Activated T-cell treated with anti-CD3 and anti-CD28 coated beads, Interleukin-2, amount 50 U/mL, for 24 hours (primary cell): ENCODE measurements at places on chromosomes 2 and 18.

- DNase-seq, result no peak
Observed at GRCh38 chr2:63788071-63788470, 53.6 kb upstream of the UGP2 start.

- DNase-seq, result no peak
Observed at GRCh38 chr2:67877301-67877700, 185.5 kb downstream of the C1D start.

DNA sequence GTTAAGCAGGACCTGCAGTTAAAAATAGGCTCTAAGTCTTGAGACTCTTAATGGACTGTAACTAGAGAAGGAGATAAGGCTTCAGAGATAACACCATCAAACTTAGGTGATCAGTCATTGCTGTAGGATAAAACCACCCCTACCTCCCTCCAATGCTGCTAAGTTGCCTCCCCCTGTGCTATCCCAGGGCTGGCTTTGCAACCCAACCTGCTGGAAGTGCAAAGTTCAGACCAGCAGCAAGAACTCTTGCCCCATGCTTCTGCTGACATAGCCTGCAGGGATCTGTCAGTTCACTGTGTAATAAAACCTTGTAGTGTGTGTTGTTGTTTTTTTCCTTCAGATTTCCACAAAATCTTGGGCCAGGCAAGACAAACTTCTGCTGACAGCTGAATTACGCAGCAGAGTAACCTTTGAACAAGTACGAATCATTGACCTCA lies 57.4 kb upstream of the EPB41L3 start:
- DNase-seq, result no peak

DNA sequence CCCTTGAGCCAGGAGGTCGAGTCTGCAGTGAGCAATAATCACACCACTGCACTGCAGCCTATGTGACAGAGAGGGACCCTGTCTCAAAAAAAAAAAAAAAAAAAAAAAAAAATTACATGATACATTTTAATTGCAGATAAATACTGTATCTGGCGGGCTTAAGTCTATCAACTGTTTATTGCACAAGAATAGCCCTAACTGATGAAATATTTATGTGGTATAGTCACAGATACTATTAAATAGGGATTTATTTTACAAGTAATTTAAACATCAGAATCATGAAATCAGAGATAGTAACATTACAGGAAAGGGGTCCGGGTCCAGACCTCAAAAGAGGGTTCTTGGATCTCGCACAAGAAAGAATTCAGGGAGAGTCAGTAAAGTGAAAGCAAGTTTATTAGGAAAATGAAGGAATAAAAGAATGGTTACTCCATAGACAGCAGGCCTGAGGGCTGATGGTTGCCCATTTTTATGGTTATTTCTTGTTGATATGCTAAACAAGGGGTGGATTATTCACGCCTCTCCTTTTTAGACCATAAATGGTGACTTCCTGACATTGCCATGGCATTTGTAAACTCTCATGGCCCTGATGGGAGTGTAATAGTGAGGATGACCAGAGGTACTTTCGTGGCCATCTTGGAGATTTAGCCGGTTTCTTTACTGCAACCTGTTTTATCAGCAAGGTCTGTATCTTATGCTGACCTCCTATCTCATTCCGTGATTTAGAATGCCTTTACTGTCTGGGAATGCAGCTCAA lies 166.6 kb downstream of the PMAIP1 start:
- DNase-seq, result no peak

DNA sequence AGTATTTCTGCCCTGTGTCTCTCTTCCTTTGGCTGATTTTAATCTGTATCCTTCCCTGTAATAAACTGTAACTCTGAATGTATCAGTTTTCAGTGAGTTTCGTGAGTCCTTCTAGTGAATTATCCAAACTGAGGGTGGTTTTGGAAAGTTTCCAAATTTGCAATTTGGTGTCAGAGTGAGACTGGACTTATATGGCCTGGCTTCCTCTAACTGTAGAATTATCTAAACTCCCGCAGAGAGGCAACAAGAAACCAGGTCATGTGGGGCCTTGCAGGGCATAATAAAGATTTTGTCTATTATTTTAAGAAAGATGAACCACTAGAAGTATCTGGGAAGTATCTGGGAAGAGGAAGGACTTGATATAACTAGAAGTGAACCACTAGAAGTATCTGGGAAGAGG lies 95.3 kb upstream of the RNF152 start:
- no peak for DNase-seq

DNA sequence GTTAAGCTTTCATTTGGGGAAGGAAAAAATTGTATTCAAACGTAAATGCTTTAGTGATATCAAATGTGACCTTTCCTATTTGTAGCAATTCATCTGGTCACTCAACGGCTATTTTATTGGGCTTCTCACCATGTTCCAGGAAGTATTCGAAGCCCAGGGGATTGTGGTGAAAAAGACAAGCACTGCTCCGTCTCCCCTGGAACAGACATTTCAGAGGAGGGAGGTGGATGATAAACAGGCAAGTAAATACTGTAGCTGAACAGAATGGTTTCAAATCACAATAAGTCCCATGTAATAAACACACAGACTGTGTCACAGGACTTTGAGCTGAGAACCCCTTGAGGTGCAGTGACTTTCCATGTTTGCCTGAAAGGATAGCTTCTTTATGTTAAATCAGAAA lies 464.7 kb upstream of the HNRNPA3 start:
- DNase-seq, result no peak

DNA sequence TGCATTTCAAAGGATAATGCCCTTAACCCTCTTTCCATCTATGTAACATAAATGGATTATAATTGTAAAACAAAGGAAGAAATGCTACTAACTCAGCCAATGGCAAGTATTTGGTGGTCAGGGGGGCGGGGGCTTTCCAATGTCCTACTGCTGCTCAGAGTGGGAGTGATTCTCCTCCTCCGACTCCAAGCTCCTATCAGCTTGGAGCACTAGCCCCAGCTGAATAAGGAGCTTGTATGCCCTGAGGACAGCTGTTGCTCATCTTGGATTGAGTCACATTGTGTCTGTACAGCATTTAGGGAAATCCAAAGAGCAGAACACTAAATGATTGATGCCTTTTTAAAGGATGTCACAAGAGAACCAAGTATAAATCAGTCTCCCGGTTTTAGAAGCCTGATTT lies 105.6 kb upstream of the ZNF521 start:
- no peak for DNase-seq

GRCh38 chr2:99431587-99432275 lies 58.1 kb downstream of the REV1 start:
- DNase-seq, result no peak

DNA sequence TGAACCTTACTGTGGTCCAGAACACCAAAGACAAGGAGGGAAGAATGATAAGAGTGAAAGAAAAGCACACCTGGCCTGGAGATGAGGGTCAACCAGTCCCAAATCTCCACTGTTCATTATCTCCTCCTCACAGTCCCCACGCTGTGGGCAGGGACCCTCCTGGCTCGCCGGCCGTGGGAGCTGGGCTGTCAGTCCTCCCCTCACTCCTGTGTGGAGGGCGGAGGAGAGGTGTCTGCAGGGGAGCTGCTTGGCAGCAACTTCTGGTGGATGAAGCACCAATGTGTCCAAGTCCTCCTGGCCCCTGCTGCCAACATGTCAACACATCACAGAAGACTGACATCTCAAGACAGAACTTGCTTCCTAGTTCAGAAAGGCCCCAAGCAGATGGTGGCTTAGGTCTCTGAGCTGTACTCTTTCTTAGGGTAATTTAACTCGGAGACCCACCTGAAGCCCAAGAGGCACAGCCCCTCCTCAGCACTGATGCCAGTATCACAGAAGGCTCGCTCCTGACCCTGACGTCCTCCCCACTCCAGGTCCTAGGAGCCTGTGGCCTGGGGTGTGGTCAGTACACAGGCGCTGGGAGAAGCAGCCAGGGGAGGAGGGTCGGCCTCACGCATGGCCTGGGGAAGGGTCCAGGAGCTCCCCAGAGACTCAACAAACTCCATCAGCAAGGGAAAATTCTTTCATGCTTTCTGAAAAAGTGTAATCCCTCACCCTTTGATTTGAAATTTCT lies 54.5 kb downstream of the PARD6G start:
- no peak for DNase-seq

GRCh38 chr2:12107321-12107720 lies 360.9 kb downstream of the LPIN1 start:
- DNase-seq, result no peak

DNA sequence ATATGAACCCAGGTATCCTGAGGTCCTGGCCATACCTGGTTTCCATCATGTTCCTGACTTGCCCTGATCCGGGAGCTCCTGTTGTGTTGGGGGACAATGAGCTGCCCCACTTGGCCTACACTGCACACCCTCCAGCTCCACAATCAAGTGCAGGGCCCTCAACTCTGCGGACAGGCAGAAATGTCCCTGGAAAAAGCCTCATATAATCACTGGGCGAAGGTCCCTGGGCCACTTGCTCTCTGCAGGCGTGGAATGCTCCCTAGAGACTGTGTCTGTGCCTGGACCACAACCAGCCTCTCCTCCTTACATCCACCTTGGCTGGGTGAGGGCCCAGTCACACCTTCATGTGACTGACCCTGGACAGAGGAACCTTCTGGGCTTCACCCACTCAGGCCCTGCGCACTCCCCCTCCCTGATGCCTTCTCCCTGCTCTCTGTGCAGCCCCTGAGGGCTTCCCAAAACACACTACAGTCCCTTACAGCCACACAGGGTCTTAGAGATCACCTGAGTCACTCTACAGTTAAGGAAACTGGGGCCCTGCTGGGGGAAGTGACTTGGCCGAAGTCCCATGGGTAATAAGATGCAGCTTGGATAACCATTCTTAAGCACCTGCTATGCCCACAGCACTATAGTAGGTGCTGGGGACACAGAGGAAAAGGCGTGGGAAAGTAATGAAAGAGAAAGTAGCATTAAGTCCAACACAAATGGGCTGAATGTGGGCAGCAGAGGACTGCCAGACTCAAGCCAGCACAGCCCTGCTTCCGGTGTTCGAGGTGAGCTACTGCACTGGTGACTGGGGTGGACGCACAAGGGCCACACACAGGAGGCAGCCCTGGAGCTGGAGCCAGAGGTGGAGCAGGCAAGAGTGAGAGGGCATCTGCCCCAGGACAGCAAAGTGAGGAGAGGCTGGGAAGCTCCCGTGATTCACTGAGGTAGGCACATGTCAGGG lies 9.8 kb downstream of the BOLA3 start:
- no peak for DNase-seq

GRCh38 chr2:104861351-104862057 lies 7.6 kb downstream of the POU3F3 start:
- no peak for DNase-seq

DNA sequence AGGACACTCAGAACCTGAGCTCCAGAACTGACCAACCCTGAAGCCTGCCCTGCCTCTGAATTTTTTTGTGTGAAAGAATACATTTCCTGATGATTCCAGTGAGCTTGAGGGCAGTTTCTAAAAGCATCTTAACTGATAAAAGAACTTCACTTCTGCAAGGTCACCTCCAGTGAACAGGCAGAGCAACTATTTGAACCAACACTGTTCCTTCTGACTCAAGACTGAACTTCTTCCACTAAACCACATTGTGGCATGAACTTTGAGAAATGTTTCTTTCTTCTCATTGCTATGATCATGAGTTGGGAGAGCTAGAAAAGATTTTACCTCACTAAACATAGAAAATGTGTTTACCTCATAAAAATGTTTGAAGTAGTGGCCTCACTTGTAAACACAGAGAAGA lies 83.8 kb upstream of the SERTAD2 start:
- no peak for DNase-seq
